Esophagus muscularis mucosa (tissue), 4 donors: ENCODE measurements at places on chromosomes 13 and 19.
A peak's percentile ranks its signal among the peaks of the same experiment; 100 is the strongest.

GRCh38 chr13:112587212-112587763 is 665 bp downstream of the TUBGCP3 start:
- peak; percentile 96 for DNase-seq

- DNase-seq = no peak
Measured at GRCh38 chr19:5966215-5966614, 11.7 kb downstream of the RANBP3 start.

GRCh38 chr13:44322928-44323327 is 50.7 kb upstream of the SERP2 start:
- no peak for DNase-seq

- DNase-seq = no peak
Measured at GRCh38 chr13:50236898-50237318, 221.7 kb downstream of the KCNRG start.

DNA sequence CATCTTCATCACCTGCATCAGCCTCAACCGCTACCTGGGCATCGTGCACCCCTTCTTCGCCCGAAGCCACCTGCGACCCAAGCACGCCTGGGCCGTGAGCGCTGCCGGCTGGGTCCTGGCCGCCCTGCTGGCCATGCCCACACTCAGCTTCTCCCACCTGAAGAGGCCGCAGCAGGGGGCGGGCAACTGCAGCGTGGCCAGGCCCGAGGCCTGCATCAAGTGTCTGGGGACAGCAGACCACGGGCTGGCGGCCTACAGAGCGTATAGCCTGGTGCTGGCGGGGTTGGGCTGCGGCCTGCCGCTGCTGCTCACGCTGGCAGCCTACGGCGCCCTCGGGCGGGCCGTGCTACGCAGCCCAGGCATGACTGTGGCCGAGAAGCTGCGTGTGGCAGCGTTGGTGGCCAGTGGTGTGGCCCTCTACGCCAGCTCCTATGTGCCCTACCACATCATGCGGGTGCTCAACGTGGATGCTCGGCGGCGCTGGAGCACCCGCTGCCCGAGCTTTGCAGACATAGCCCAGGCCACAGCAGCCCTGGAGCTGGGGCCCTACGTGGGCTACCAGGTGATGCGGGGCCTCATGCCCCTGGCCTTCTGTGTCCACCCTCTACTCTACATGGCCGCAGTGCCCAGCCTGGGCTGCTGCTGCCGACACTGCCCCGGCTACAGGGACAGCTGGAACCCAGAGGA is 2.6 kb downstream of the P2RY11 start:
- no peak for DNase-seq

GRCh38 chr13:101209206-101209893 is 207.0 kb downstream of the NALCN start:
- DNase-seq = no peak
